ENCODE measurements at places on chromosomes 13 and 19.
A peak's percentile ranks its signal among the peaks of the same experiment; 100 is the strongest.

GRCh38 chr19:45424191-45425058 is 708 bp upstream of the ERCC1 start:
- DNase-seq: peak; percentile 26

DNA sequence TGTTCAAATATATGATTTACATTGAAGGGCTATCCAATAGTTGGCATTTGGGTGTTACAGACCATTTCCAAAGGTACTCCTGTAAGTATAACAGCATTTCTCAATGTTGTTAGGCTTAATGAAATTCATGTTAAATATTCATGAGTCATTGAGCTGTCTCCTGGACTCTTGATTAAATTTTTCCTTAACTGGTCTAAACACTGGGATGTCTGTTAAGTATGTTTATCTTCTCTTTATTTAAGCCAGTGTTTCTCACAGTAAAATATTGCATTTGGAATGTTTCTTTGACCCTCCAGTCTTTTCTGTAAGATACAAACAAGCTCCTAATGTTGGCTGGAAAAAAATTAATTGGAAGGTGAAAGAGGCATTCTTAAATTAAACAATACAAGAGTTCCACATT is 402.5 kb upstream of the HTR2A start:
- no peak for DNase-seq

DNA sequence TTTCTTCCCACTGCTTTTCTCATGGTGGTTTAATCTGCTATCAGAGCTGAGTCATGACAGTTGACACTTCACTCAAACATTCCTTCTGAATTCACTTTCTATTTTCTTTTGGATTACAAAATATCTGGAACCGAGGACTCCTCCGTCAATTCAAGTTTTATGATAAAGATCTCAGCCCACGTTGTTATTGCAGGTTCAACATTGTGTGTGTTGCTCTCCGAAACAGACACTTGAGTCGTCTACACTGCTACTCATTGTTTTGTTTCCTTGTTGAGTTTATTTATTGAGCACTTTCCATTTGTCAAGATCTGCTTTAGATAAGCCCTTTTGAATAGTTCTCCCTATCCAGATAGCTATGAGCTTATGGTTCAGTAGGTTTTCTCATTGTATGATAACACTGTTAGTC is 636.1 kb upstream of the GPC6 start:
- no peak for DNase-seq

DNA sequence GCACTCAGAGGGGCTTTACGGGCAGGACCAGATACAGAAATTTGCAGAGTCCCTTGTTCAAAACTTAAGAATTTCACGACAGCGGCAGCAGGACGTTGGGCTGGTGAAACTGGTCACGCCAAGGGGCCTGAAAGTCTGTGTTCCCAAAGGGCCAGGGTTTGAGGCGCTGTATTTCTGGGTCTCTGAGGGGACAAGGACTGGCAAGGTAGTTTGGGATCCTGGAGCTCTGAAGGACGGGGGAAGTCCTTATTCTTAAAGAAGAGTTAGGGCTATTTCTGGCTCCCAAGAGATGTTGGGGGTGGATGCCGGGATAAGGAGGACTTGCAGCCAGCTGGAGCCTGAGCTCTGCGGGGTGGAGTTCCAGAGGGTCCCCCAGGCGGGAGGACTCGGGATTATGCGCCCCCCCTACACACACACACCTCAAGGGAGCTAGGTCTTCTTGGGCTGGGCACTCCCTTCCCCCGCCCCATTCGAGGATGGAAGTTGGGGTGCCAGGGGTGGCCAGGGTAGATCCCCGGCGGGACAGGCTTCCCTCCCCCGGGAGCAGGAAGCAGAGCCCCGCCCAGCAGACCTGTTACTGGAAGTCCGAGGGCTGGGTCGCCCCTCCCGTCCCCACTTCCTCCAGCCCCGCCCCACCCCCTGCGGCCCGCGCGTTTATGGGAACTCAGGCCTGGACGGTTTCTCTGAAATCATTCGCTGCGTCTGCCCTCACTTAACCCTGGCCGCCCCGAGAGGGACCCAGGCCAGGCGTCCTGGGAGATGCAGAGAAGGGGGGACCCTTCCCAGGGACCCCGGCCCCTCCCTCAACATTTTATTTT is 5.6 kb downstream of the BCL3 start:
- peak; percentile 72 for DNase-seq

GRCh38 chr13:78777976-78778375 is 119.0 kb upstream of the OBI1 start:
- no peak for DNase-seq

GRCh38 chr19:3055741-3056416 is 6.4 kb downstream of the TLE5 start:
- DNase-seq: no peak

DNA sequence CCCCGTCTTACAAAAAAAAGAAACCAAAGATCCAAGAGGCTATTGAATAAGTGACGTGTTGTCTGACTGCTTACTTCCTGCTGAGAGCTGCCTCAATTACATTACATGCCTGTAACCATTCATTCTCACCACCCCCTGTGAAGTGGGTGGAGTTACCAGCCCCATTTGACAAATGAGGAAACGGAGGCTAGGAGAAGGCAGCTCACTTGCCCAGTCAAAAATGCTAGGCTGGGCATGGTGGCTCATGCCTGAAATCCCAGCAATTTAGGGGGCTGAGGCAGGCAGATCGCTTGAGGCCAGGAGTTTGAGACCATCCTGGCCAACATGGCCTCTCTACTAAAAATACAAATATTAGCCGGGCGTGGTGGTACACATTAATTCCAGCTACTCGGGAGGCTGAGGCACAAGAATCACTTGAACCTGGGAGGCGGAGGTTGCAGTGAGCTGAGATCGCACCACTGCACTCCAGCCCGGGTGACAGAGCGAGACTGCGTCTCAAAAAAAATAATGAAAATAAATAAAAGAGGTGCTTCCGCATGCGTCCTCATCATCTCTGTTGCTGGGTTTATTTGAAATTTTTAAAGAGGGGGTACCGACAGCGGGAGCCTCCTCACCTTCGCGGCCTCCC is 499 bp downstream of the LSM7 start:
- peak; percentile 57 for DNase-seq

GRCh38 chr19:46475986-46476385 is 4.6 kb upstream of the PNMA8A start:
- no peak for DNase-seq

- DNase-seq: no peak
These were observed 53.0 kb upstream of the ZNF254 start for GRCh38 chr19:24033963-24034342.

- DNase-seq: no peak
These were observed 240.6 kb downstream of the GGACT start for GRCh38 chr13:100347968-100348367.

DNA sequence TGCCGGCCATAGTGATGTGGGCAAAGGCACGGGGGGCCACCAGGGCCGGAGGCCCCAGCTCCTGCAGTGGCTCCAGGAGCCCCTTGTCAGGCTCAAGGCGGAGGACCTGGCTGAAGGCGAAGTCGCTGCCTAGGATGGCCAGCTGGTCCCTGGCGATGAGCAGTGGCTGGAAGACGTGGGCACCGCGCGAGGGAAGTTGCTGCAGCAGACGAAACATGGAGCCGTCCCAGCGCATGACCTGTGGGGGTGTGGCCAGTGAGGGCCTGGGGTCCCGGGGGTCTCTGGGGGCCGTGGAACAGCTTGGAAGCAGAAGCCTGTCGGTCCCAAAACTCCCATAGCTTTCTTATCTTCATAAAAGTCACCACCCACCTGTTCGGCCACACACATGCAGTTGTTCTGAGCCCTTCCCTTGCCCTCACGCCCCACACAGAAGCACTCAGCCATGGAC is 9.6 kb downstream of the LGI4 start:
- DNase-seq: no peak

DNA sequence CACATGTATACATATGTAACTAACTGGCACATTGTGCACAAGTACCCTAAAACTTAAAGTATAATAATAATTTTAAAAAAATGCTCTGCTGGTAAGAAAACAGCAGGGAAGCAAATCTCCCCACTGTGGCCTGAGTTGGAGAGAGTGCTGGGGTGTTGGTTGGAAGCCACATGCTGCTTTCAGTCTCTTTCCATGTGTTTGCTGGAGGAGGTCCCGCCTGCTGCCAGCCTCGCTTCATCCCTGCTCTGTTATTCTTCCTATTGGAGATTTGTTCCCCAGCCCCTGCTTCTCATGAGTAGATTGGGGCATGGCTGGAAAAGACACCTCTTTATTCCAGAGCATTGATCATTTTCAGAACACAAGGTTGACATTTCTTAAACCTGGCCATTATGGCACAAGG is 230.5 kb downstream of the FGF9 start:
- no peak for DNase-seq

DNA sequence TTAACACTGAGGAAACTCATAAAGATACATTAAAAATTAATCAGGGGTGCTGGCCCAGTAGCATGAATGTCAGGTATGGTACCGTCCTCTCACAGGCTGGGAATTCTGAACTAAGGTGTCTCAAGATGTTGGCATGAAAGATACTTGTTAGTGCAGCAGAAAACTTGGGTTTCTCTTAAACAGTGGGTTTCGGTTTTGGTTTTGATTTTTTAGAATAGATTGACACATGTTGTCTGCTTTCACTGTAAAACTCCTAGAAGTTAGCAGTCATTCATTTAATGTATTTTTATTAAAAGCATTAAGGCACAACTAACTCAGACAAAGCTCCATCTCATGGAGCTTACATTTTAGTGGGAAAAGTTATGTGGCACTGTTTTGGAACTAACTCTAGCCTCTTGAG is 3.5 kb upstream of the OBI1 start:
- DNase-seq: no peak

- no peak for DNase-seq
These were observed 56.5 kb downstream of the TSC22D1 start for GRCh38 chr13:44519642-44520041.

DNA sequence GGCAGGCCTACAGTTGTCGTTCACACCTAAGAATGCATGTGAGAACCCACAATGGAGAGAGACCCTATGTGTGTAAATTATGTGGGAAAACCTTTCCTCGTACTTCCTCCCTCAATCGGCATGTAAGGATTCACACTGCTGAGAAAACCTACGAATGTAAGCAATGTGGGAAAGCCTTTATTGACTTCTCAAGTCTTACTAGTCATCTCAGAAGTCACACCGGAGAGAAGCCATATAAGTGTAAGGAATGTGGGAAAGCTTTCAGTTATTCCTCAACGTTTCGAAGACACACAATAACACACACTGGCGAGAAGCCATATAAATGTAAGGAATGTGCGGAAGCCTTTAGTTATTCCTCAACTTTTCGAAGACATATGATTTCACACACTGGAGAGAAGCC is 11.3 kb downstream of the ZNF555 start:
- DNase-seq: no peak

GRCh38 chr19:7540761-7541474 is 5.4 kb downstream of the PNPLA6 start:
- DNase-seq: no peak

- DNase-seq: no peak
These were observed 484.5 kb downstream of the SLITRK6 start for GRCh38 chr13:85314686-85315085.

DNA sequence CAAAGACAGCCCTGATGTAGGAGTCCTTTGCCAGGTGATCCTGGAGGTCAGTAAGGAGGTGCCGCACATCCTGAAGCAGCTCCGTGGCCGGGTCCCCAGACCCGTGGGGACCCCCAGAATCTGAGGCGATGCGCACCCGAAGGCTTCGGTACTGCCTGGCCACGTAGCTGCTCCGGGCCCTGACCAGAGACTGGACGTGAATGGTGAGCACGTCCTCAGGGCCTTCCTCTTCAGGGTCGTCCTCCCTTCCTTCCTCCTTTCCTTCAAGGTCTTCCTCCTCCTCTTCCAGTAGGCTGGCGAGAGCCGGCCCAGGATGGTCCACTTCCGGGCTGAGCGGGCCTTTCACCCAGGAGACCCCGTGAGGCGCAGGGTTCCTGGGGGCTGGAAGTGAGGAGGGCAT is 7.5 kb downstream of the RINL start:
- DNase-seq: no peak

- DNase-seq: no peak
These were observed 118.8 kb downstream of the MIPEP start for GRCh38 chr13:23770428-23770827.

DNA sequence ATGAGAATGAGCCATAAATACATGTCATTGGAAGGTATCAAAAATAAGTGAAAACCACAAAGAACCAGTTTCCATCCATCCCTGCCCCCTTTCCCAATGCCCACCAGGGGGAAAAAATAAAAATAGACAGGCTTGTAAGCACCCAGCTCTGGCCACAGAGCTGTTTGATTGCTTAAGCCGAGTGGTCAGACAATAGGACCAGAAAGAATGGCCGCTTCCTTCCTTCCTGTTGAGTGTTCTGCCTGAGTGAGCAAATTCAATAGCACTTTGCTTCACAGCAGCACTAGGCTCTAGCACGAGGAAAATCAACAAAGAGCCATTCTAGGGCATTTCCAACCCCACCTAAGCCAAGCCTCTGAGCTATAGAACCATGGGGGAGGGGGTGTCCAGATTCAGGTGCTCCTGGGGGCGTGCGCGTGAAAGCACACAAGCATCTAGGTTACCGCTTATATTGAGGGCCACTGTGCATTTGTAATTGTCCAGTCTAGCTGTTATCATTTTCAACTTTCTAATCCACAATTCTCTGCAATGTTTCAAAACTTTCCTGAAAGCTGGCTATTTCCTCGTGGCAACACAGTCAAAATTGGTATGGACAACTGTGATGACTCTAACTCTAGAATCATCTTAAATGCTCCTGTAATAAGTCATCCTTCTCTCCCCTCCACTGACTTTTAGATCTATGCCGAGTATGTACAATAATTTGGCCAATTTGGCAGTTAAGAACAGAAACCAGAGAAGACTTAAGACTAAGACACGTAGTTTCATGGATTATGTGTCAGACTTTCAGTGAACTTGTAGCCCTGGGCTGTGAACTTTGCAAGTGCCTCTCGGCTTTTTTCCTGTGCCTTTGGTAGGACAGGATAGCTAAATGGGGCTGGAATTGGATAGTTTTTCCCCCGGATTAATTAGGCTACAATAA is 64.3 kb downstream of the SPRY2 start:
- no peak for DNase-seq

- no peak for DNase-seq
These were observed 7.9 kb downstream of the PBX4 start for GRCh38 chr19:19610376-19611202.

GRCh38 chr19:3851254-3852176 is 17.3 kb downstream of the ZFR2 start:
- DNase-seq: no peak

GRCh38 chr19:49889687-49890348 is 6.9 kb downstream of the IL4I1 start:
- no peak for DNase-seq

DNA sequence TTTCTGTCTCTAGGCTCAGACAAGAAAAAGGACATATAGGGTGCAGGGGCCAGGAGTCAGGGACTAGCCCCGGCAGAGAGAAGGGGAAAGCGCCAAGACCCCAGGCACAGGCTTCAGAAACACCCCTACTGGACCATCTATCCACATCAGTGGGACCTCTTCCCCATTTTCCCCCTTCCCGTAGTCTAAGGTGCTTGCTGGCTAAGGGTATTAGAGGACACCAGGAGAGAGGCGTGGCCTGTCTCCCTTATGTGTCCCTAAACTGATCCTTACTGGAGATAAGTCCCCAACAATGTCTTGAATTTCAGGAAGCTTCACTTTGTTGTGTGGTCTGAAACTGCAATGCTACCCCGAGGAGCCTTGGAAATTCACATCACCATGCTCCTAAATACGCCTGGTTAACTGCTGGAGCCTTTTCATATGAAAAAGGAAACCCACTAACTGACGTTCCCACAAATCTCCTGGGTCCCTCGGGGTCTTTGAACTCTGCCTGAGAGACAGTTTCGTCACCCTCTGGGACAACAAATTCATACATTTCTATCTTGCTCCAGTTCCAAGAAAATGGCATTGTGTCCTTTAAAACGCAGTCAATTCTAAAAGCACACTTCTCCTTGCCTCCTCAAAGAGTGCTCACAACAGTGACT is 197.7 kb downstream of the COL4A1 start:
- DNase-seq: no peak

GRCh38 chr19:10142701-10143375 is 23.1 kb upstream of the EIF3G start:
- no peak for DNase-seq
